ENCODE measurements at places on chromosomes 3 and 15.

DNA sequence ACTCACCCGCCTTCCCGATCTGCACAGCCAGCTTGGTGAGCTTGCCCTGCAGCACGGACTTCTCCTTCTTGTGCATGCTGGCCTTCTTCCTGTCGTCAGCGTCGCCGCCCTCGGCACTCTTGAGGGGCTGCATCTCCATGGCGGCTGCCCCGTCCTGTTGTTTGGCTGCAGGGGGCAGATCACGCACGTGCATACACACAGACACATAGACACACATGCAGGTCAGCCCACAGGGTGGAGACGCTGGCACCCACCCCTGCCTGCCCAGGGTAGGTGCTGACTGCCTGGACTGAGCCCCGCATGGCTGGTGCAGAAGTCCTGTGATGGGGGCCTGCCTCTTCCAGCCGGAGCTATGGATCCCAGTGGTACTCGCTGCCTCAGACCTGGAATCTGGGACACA is 57.3 kb upstream of the SEC13 start:
- no peak for DNase-seq

GRCh38 chr15:94230431-94230882 is 904 bp upstream of the MCTP2 start:
- DNase-seq, result no peak

GRCh38 chr15:63232405-63232804 is 43.0 kb downstream of the RAB8B start:
- no peak for DNase-seq

GRCh38 chr15:67097930-67098740 is 32.7 kb downstream of the SMAD3 start:
- DNase-seq, result no peak

DNA sequence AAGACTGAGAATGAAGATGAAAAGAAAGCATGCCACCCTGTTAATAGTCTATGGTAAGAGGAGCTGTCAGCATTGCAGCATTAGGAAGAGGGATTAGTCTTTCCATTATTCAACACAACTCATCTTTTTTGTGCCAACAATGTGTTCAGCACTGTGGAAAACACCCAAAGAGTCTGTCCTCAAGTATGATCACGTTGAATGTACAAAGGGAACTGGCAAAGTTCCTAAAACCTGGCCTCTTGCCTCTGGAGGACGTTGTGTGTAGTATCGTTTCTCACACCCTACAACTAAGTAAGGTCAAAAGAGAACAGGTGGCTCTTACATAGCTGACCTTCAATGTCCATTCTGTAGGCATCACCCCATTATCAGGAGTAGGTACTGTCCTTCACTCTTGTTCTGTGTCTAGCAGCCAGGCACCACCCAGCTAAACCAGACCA is 147.9 kb upstream of the THBS1 start:
- no peak for DNase-seq

DNA sequence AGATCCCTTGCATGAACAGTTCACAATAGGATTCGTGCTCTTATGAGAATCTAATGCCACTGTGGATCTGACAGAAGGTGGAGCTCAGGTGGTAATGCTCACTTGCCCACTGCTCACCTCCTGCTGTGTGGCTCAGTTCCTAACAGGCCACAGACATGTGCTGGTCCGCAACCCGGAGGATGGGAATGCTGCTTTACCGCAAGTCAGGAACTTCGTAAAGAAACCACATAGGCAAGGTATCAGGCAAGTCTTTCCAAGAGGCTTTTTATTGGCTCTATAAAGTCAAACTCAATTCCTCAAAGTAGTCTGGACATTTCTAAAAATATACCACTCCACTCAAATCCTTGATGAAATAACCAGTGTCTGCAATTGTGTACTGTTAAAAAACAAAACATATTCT is 56.1 kb downstream of the OSTN start:
- no peak for DNase-seq

- DNase-seq, result peak; percentile 80
Observed at GRCh38 chr3:41304593-41304992, 105.3 kb downstream of the CTNNB1 start.

DNA sequence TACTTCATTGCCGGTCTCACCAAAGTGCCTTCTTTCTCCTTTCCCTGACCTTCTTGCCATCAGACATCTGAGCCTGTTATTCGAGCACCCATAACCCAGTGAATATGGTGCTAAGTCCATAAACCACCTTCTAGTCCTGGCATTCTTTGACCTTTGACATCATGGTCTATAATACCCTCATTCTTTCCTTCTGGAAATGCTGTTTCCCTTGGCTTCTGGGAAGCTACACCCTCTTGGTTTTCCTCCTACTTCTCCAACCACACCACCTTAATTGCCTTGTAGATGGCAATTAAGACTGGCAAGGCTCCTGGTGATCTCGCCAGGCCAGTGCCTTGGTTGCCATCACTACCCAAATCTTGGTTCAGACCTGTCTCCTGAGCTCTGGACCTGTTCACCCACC is 56.1 kb upstream of the TRAK1 start:
- DNase-seq, result no peak

DNA sequence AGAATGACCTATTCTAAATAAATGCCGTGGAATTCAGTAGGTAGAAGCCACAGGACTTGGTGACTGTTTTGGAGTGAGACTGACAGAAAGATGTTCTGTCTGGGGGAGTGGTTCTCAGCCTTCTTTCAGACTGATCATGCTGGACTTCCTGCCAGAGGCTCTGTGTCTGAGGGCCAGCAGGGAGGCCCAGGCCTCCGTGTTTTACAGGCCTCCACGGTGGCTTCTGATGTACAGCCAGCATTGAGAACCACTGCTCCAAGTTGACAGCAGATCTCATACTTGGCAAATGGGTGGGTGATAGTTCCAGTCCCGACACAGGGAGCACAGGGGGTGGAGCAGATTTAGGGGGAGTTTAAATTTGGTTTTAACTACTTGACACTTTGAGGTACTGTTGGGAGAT is 6.7 kb upstream of the PIGZ start:
- no peak for DNase-seq

DNA sequence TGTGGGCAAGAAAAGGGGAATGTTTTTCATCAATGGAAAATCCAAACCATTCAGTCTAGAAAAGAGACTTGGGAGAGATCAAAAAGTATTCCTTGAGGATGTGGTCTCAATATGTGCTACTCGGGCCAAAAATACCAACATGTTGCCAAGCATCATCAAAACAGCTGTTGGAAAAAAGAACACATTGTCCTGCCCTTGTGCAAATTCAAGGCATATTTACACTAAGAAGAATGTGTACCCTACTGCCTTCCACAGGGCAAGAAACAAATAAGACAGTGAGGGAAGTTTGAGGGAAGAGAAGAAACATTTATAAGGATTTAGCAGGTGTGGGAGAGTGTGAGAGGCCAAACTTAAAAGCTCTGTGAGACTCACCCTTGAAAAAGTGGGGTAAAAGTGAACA is 252.1 kb downstream of the NTRK3 start:
- no peak for DNase-seq

GRCh38 chr15:63370764-63371163 is 10.9 kb downstream of the CA12 start:
- no peak for DNase-seq
